SJCRH30 (cell line): ENCODE measurements at places on chromosomes 2 and 18.
A peak's percentile ranks its signal among the peaks of the same experiment; 100 is the strongest.

- no peak for DNase-seq
Measured at GRCh38 chr18:73690222-73690621, 457.4 kb downstream of the FBXO15 start.

- peak; percentile 56 for DNase-seq
Measured at GRCh38 chr2:66364495-66365333, 70.2 kb upstream of the MEIS1 start.

- DNase-seq, result no peak
Measured at GRCh38 chr18:45602926-45603325, 12.3 kb upstream of the SLC14A2 start.

DNA sequence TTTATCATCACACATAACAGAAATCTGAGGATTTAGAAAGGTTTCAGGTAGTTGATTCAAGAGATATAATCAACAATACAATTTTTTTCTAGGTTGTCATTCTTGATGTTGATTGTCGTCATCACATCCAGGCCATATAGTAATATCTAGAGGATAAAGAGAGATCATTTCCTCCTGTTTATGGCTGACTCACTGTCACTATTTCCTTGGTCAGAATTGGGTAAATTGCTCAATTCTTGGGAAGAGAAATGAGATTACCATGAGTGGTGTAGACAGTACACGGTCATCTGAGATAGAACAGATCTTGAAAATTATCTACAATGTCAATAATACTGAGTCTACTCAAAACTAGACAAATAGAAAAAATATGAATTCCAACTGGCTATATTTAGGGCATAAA, 78.8 kb downstream of the ZNF804A start:
- DNase-seq, result no peak

- DNase-seq, result peak; percentile 77
Measured at GRCh38 chr2:23199115-23199918, 185.7 kb upstream of the KLHL29 start.

DNA sequence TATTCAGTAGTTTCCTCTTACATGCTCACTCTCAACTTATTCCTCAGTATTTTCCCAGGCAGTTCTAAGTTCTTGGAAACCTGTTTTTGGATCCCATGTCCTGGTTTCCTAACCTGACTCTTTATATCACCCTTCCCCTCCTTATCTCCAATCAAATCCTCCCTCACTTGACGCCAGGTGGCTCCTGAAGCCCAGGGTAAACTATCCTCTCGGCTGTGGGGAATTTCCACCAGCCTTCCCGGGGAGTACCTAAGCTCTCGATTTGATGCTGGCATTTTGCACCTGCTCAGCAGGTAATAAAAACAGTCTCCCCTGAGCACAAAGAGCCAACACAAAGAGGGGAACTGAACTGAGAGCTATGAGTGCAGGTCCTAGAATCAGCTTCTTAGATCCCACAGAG, 538.0 kb downstream of the SLC4A3 start:
- peak; percentile 9 for DNase-seq

DNA sequence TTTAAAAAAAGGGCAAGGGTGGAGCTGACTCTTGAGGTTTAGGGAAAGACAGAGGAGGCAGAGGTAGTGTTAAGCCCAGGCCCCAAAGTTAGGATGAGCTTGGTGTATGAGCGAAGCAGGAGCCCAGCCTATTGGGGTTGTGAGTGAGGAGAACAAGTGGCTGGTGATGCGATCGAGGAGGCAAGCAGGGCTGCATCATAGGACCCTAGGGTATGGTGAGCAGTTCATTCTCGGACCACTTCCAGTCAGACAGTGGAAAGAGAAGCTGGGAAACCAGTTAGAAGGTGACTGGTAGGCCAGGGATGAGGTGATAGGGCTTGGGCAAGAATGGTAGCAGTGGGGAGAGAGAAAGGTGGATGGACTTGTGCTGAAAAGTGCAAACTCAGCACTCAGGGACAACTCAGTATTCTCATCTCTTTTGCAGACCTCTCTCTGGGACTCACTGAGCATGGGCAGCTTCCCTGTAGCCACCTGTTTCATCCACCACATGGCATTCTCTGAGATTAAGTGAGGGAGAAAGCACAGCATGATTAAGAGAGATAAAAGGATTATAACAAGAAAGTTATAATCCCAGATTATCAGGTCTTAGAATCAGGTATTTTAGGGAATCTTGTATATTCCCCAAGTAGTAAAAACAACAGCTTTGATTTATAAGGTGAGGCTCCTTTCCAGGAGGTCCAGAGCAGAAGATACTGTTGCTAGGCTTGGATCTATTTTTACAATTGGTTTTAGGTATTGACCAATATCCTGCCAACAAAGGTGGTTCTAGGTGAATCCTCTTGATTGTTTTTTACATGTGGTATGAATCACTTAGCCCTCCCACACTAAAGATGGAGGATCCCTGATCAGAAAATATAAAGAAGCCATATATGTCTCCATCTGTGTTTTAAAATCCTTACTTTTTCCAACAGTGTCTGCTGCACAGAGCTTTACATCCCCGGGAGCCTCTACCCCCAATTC, 38.3 kb downstream of the XRCC5 start:
- peak; percentile 12 for DNase-seq

- no peak for DNase-seq
Measured at GRCh38 chr2:75462206-75462605, 98.5 kb downstream of the EVA1A start.

- DNase-seq, result no peak
Measured at GRCh38 chr2:179642462-179642861, 218.9 kb downstream of the ZNF385B start.

DNA sequence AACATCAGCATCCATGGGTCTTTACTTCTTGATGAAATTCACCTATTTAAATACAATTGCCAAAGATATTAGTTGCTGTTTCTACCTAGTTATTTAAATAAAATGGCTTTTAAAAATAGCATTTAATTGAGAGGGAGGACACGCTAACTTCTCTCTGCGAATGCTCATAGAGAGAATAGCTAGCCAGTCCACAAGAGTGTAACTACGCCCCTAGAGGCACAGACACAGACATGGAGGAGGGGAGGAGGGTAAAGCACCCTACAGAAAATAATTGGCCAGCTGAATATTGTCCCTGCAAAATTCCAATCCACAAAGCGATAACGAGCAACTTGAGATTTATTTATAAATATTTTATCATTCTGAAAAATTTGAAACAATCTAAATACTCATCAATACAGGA, 97.0 kb upstream of the PAPOLG start:
- no peak for DNase-seq

DNA sequence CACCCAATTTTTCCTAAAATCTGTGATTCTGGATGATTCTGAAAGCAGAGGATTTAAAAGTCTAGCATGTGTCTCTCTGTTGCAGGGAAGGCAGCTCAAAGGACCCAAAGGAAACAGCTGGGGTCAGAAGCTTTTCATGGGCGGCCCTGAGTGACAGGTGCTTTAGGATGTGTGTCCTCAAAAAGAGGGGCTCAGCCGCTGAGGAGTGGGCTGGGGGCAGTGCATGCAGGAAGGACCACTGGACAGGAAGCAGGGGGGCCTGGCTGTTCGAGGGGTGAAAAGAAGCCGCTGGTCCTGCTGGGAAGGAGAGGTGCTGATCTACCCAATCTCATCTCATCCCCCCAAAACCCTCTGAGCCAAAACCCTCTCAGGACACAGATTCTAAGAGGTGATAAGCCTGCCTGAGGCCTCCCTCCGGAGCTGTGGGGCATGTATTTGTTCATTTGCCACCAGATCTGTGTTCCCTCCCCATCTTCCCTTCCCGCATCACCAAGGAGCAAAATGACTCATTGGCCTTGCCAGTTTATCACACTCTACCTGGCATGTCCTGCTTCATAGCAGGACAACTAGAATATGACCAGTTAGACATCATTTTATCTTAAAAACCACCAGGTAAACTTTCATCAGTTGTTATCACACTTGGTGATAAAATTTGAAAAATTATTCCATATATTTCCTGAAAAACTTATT, 98.8 kb upstream of the MGAT4A start:
- no peak for DNase-seq

DNA sequence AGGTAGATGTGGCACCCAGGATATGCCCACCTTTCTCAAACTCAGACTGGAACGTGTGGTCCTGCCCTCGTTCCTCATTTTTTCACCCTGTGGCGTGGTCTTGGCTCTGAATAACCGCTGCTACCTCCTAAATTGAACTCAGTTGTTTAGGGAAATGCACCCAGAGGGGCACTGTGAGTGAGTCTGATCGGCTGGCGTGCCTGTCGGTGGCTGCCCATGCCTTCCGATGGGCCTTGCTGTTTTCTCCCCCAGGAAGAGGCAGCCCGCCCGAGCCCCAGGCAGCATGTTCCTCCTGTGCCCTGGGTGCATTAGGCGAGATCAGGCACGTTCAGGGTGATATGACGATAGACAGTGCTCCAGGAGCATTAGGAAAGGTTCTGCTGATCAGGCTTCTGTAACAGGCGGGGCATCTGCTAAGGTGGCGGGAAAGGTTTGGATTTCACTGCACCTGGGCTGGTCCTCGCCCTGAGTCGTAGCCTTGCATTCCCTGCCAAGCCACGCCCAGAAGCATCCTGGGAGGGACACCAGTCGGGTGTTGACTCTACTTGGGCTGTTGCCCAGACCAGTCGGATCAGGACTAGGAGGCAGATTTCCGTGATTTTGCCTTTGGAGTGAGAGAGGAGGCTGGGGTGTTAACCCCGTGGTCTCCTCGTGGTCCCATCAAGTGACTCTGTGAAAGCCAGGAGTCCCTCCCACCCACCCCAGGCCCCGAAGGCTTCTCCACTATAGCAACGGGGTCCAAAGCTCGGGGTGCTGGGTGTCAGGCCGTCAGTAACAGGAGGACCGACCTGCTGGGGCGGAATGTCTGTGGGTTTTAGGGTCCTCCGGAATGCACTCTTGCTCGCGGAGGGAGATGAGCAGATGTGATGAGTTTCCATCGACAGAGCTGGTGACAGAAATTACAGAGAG, 75.1 kb downstream of the SH3BP4 start:
- DNase-seq, result no peak

DNA sequence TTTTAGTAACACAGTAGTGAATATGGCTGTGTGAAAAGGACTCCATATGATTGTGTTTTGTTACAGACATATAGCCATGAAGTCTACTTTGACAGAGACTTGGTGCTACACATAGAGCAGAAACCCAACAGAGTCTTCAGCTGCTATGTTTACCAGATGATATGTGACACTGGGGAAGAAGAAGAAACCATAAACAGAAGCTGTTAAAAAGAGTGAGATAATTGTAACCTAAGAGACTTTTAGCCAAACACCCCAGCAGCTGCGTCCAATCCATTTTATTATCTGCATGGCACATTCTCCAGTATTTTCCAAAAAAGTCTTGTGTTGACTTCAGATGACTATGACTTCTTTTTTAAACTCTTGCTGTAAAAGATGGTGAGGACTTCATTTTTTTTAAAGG, 41.4 kb upstream of the CYBRD1 start:
- peak; percentile 73 for DNase-seq

GRCh38 chr18:12317664-12318333, 9.8 kb downstream of the TUBB6 start:
- DNase-seq, result no peak

- DNase-seq, result no peak
Measured at GRCh38 chr2:160582490-160583145, 89.0 kb upstream of the RBMS1 start.

DNA sequence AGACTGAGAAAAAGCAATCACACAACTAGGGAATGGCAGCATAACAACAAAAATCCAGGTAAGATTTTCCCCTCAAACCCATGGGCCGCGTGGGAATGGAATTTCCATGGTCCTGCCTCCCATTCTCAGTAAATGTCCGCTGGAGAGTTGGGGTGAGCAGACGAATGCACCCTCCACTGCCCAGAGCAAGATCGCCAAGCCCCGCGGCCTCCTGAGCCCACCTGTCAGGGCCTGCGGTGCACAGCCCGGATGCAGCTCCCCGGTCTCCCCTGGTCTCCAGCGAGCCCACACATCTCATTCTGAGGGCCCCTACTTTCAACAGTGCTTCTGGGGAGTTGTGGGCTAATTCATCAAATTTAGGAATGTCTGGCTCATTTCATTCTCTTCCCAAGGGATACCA, 327.4 kb upstream of the HS6ST1 start:
- no peak for DNase-seq

GRCh38 chr2:3857576-3857975, 154.2 kb downstream of the DCDC2C start:
- no peak for DNase-seq

- DNase-seq, result peak; percentile 72
Measured at GRCh38 chr2:1601471-1602277, 142.6 kb downstream of the PXDN start.

- DNase-seq, result no peak
Measured at GRCh38 chr2:8490166-8490721, 191.6 kb upstream of the ID2 start.

GRCh38 chr2:240840435-240841060, 20.5 kb upstream of the KIF1A start:
- DNase-seq, result peak; percentile 88

DNA sequence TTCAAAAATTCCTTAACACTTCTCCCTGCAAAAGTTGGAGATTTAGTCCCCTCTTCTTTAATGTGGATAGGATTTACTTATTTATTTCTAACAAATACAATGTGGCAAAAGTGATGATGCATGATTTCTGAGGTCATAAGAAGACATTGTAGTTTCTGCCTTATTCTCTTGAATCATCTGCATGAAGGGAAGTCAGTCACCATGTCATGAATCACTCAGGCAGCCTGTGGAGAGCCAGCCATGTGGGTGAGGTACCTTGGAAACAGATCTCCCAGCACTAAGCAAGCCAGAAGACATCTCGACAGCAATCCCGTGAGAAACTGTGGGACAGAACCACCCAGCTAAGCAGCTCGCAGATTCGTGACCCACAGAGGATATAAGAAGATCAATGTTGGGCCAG, 2.7 kb upstream of the ZC3H8 start:
- no peak for DNase-seq

DNA sequence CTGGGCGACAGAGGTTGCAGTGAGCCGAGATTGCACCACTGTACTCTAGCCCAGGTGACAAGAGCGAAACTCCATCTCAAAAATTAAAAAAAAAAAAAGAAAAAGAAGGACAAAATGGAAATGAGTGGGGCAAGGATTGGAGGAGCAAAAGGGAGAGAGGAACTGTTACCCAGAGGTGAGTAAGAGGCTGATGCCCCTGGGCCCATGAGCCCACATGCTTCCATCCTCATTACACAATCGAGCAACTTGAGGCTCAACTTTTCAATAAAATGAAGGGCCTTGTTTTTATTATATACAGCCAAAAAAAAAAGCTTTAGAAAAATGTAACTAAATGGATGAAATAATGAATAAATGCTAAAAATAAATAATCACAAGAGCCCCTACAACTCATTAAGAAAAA, 91.7 kb upstream of the YWHAQ start:
- no peak for DNase-seq

- no peak for DNase-seq
Measured at GRCh38 chr2:20916604-20917286, 93.8 kb upstream of the LDAH start.

DNA sequence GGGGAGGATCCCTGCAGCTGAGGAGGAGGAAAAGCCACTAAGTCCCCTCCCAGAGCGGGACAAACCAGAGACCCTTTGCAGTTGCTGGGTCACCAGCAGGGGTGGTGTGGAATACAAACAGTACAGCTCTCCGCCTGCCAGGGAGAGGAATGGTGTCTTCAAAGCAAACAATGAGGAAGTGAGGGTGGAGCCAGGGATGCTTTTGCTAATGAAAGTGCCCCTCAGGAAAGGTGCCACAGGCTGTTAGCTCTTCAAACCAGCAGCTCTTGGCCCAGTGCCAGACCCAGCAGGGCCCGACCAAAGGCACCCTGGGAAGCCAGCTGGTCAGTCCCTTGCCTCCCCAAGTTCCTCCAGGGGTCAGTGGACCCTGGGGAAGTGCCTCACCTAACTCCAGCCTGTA, 102.8 kb downstream of the HIBCH start:
- DNase-seq, result peak; percentile 76
